ENCODE measurements at places on chromosomes 6 and 20. TPM values are rescaled to one million over a fixed set of nuclear protein-coding genes. Genes with fewer than 3 reads are reported as not detected.

DNA sequence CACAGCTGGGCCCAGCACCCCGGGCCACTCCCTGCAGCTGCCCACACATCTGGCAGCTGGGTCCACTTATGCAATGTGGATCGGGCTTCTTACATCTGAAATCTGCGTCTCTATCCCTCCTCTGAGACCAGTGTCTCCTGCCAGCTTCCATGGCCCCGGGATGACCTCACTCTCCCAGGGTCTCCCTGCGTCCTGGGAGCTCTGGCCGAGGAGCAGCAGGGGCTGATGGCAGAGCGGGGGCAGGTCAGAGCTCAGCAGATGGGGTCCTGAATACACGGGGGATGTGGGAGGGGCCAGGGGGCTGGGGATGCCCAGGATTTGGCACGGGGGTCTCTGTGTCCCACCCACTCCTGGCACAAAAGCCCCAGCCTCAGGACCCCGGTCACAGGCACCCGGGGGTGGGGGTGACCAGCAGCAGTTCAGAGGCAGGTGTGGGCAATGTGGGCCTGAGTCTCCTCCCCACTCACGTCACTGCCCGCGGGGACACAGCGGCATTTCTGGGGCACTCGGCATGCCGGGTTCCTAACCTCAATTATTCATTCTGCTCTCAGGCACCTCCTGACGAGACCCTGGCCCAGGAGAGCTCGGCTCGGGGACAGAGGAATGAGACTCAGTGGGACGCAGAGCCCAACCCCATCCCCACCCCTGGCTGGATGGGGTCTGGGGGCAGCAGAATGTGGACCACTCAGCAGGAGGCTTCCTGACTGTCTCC, 16.4 kb downstream of the CHRNA4 start:
- H3K36me3 ChIP-seq: no peaks in the 10 kb centered on the region
- no peaks in the 10 kb centered on the region for H3K4me1 ChIP-seq
- no peak overlapping the region for H3K27ac ChIP-seq
- no peak for DNase-seq

Gene USP49
- total RNA-seq: 4.3 TPM

Gene CDSN
- total RNA-seq: 0.16 TPM

Gene HSPA12B
- not detected for total RNA-seq

DNA sequence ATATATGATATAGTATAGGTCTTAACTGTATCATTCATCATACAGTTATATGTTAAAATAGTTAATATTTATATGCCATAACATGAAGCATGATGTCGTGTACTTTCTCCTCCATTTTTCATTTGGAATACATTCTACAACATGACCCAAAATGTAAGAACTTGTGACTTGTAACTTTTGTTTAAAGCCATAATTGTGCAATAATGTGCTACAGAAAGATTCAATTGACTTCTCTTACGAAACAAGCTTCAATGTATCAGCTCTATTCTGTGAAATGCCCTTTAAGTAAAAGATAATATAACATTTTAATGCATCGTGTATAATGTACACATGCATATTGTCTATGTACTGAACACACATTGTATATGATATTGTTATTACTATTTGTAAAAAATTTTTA, 76.7 kb upstream of the FABP7 start:
- no peaks in the 10 kb centered on the region for H3K4me1 ChIP-seq
- no peaks in the 10 kb centered on the region for H3K36me3 ChIP-seq
- no peaks in the 10 kb centered on the region for H3K27me3 ChIP-seq
- no peak overlapping the region for H3K4me3 ChIP-seq
- H3K27ac ChIP-seq: no peak overlapping the region

DNA sequence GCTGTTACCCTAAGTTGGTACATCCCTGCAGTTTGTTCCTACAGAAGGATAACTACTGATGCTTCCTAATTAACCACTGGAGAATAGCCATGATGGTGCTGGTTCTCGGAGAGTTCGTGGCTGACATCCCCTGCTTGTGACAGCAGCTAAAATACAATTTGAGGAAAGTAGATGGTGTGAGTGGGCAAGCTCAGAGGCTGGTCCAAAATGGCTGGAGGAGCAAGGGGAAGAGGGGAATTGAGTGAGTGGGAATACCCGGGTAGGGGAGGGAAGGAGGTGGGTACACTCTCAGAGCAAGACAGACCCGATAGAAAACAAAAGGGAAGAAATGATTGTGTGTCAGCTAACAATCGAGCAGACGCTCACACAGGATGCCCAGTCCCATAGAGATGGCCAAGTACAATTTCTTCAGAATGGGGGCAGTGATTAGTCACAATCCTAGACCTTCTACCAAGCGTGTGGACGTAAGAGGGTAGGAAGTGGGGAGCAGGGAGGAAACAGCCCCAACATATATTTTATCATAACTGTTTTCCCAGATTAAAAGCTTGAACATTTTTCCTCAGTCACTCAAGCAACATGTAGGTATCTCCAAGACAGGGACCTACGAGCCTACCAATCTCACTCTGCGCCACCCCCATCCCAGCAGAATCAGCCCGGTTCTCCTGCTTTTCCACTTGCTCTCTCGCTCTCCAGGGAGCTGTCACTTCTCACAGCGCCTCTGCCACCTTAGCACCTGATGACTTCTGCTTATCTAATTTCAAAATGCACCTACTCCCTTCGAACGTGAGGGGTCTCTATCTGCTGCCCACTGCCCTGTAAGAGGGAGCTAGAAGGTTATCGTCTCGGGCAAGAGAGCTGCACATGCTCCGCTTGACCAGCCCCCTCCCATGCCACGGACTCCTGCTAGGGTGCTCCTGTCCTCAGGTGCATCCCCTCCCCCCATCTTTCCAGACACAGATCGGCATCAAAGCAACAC, 26.2 kb downstream of the RIPOR2 start:
- no peak overlapping the region for H3K27ac ChIP-seq
- H3K36me3 ChIP-seq: no peaks in the 10 kb centered on the region
- H3K4me1 ChIP-seq: peaks cover 34% of the 10 kb centered on the region
- DNase-seq: no peak

- H3K27ac ChIP-seq: peak overlapping the region; percentile 87
- H3K4me3 ChIP-seq: peak overlapping the region; percentile 93
- no peak for DNase-seq
- peaks cover 81% of the 10 kb centered on the region for H3K36me3 ChIP-seq
- H3K4me1 ChIP-seq: peaks cover 43% of the 10 kb centered on the region
Measured at GRCh38 chr20:25254571-25254970, 6.7 kb downstream of the PYGB start.

- no peaks in the 10 kb centered on the region for H3K4me1 ChIP-seq
- DNase-seq: no peak
- peaks cover 62% of the 10 kb centered on the region for H3K27me3 ChIP-seq
Measured at GRCh38 chr6:129059650-129060049, 176.7 kb downstream of the LAMA2 start.

Gene RNF182
- not detected for total RNA-seq

Gene CD109
- total RNA-seq: 94.5 TPM

Gene NKX2-4
- total RNA-seq: not detected

DNA sequence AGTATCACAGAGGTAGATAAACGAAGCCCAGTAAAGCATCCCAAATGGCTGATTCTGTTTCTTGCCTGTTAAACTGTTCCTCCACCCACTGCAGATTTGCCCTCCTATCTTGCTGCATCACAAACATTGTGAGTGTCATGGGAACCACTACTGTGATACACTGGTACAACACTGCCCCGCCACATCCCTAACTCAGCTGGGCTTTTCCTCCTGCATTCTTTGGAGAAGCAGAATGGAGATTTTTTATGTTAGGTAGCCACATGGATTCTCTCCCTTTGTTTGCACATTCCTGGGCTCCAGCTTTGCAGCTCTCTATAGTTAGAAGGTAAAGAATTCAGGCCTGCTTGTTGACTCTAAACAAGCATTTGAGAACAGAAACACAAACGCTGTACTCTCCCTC, 234.1 kb downstream of the TMEM242 start:
- peaks cover 10% of the 10 kb centered on the region for H3K4me1 ChIP-seq
- peaks cover 16% of the 10 kb centered on the region for H3K36me3 ChIP-seq
- no peak overlapping the region for H3K4me3 ChIP-seq

Gene GRM4
- not detected for total RNA-seq

Gene ASIP
- total RNA-seq: not detected

DNA sequence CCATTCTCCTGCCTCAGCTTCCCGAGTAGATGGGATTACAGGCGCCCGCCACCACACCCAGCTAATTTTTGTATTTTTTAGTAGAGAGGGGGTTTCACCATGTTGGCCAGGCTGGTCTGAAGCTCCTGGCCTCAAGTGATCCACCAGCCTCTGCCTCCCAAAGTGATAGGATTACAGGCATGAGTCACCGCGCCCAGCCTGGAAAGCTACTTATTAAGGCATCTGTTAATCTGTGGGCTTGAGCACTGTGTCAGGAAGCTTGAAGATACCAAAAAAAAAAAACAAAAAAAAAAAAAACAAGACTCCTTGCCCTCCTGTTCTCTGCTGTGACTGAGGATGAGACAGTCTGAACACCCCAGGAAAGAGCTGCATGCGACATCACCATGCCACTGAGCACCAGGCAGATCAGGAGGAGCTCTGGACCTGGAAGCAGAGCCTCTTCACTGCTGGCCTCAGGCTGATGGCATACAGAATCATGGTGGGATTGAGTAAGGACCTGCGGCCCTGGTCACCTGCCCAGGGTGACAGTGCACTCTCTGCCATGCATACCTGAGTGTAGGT, 166.5 kb upstream of the SNX9 start:
- no peaks in the 10 kb centered on the region for H3K4me1 ChIP-seq
- no peak overlapping the region for H3K27ac ChIP-seq
- H3K4me3 ChIP-seq: no peak overlapping the region
- no peaks in the 10 kb centered on the region for H3K36me3 ChIP-seq
- peak; percentile 6 for DNase-seq

Gene EMILIN3
- not detected for total RNA-seq

GRCh38 chr6:128256095-128256494, 264.3 kb downstream of the PTPRK start:
- H3K36me3 ChIP-seq: no peaks in the 10 kb centered on the region
- DNase-seq: no peak
- H3K27me3 ChIP-seq: no peaks in the 10 kb centered on the region

Gene ZC3H12D
- not detected for total RNA-seq

Gene TCF21
- not detected for total RNA-seq

DNA sequence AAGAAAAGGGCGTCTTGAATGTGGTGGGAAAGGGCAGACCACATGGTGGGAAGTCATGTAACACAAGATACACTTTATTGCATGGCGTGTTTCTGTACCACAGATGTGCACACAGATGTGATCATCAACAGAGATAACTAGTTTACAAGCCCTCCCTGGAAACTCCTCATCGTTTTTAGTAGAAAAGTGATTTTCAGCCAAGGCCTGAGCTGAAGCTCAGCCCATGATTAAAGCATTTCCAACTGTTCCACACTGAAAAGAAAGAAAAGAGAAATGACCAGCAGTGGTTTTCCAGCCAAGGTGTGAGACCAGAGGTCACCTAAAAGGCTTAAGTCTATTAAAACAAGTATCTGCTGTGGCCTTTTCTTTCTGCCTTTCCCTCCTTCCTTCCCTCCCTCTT, 463.9 kb upstream of the JAG1 start:
- H3K4me3 ChIP-seq: no peak overlapping the region
- no peak overlapping the region for H3K27ac ChIP-seq
- H3K27me3 ChIP-seq: no peaks in the 10 kb centered on the region
- DNase-seq: no peak

DNA sequence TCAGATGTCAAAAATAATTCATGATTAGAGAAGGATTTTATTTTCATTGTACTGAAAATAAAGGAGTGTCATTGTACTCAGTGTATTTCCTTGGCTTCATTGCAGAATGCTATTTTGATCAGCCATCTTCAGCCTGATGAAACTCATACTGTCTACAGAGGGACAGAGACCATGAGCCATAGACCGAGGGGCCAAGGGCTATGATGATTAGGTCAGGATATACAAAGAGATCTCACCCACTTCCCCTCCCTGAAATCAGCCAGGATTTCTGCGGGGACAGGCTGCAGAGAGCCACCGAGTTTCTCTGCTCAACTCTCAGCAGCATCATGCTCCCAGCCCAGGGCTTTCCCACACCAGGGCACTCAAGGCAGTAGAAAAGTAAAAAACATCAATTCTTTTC, 47.0 kb downstream of the ALDH8A1 start:
- H3K4me1 ChIP-seq: no peaks in the 10 kb centered on the region
- DNase-seq: no peak
- H3K27ac ChIP-seq: peak overlapping the region; percentile 65
- H3K27me3 ChIP-seq: no peaks in the 10 kb centered on the region
- peaks cover 5% of the 10 kb centered on the region for H3K36me3 ChIP-seq

DNA sequence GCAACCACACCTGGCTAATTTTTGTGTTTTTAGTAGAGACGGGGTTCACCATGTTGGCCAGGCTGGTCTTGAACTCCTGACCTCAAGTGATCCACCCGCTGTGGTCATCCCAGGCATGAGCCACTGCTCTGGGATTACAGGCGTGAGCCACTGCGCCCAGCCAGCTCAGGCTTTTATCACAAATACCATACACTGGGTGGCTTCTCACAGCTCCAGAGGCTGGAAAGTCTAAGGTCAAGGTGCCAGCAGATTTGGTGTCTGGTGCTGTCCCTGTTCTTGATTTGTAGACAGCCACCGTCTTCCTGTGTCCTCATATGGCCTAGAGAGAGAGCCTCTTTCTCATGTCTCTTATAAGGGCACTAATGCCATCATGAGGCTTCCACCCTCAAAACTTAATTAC, 25.9 kb downstream of the SHLD1 start:
- H3K27ac ChIP-seq: no peak overlapping the region
- H3K36me3 ChIP-seq: peaks cover 10% of the 10 kb centered on the region
- no peak overlapping the region for H3K4me3 ChIP-seq
- no peaks in the 10 kb centered on the region for H3K27me3 ChIP-seq
- peaks cover 10% of the 10 kb centered on the region for H3K4me1 ChIP-seq
- no peak for DNase-seq

Gene SF3B5
- total RNA-seq: 211 TPM

GRCh38 chr6:5645328-5646290, 361.1 kb downstream of the NRN1 start:
- H3K4me3 ChIP-seq: no peak overlapping the region
- H3K27ac ChIP-seq: no peak overlapping the region
- no peaks in the 10 kb centered on the region for H3K27me3 ChIP-seq
- no peaks in the 10 kb centered on the region for H3K4me1 ChIP-seq
- no peak for DNase-seq
- H3K36me3 ChIP-seq: peaks cover 6% of the 10 kb centered on the region

DNA sequence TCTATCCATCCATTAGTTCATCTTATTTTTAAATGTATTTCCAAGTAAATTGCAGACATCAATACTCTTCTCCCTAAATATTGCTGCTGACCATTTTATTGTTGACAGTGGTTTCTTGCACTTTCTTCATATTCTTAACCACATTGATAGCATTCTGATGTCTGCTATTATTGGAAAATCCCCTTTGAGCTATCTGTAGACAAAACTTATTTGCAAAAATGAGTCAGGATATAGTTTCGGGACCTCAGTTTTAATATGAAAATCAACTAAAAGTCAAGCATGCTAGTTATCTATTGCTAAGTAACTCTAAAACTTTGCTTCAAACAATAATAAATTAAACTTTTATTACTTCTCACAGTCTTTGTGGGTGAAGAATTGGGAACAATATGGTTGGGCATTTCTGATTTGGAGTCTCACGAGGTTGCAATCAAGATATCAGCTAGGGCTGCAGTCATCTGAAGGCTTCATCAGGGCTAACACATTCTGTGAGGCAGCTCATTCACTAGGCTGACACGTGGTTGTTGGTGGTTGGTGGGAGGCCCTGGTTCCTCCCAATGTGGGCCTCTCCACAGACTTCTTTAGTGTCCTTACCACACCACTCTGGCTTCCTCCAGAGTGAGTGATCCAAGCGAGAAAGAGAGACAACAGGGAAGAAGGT, 32.7 kb downstream of the CD109 start:
- H3K36me3 ChIP-seq: peaks cover 59% of the 10 kb centered on the region
- no peak overlapping the region for H3K27ac ChIP-seq
- no peak for DNase-seq
- no peaks in the 10 kb centered on the region for H3K27me3 ChIP-seq
